ACHN (cell line): ENCODE measurements at places on chromosomes 6 and 20.
A peak's percentile ranks its signal among the peaks of the same experiment; 100 is the strongest.

DNA sequence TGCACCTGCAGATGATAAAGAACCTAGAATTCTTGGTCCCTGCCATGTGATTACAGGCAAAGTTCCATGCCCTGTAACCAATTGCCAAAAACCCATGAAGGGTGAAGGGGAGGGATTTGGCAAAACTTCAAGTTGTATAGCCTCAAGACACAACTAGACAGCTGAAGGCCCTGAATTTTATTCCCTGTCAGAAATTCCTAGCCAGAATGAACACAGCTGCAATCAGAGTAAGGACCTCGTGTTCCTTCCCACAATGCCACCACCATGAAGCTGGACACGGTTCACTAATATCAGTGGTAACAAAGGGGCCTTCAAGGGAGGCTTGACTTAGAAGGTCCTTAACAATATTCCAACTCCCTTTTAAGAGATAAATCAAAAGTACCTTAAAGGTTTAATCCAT, 22.5 kb upstream of the IRAK1BP1 start:
- no peak for DNase-seq

DNA sequence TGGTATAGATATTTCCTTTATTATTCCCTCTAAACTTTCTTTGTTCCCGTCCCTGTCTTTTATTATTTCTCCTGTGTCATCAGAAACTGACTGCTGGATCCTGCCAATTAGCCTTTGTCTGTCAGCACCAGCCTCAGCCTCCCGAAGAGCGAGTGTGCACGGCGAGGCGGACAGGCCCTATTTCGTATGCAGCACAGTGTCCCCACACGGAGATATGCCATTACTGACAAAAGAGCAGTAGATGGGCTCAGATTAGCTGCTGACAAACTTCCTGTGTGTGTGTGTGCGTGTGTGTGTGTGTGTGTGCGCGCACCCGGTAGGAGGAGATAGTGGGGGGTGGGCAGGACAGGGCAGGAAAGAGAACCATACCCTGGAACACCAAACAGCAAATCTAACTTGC, 99.5 kb upstream of the ZFP64 start:
- DNase-seq, result no peak

DNA sequence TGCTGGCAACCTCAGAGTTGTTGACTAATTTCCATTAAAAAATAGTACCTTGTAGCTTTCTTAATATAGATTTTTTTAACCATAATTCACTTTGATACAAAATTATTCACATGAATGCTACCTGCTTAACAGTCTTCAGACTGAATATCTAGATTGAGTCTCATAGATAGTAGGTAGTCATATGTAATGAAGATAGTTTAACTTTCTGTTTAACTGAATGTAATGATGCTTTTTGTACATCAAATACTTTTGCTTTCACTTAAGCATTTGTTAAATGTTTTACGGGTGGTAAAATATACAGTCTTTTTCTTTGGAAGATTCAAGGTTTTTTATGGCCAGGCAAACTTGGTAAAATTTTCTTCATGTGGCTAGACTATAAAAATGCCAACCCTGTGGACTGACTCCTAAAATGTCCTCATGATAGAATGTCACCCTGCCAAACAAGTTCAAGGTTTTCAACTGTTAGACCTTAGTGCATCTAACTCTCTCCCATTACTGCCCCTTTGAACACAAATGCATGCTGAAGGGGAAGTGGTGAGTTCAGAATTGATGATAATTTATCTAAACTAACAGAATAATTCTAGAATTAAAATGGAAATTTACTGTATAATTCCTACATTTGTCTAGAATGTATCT, 16.4 kb downstream of the TBPL1 start:
- no peak for DNase-seq

GRCh38 chr6:44733868-44734267, 346.4 kb downstream of the CDC5L start:
- DNase-seq, result no peak

DNA sequence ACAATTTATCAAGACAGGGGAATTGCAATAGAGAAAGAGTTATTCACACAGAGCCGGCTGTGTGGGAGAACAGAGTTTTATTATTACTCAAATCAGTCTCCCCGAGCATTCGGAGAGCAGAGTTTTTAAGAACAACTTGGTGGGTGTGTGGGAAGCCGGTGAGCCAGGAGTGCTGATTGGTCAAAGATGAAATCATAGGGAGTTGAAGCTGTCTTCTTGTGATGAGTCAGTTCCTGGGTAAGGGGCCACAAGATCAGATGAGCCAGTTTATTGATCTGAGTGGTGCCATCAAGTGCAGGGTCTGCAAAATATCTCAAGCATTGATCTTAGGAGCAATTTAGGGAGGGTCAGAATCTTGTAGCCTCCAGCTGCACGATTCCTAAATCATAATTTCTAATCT, 50.0 kb upstream of the ECI2 start:
- DNase-seq, result no peak

DNA sequence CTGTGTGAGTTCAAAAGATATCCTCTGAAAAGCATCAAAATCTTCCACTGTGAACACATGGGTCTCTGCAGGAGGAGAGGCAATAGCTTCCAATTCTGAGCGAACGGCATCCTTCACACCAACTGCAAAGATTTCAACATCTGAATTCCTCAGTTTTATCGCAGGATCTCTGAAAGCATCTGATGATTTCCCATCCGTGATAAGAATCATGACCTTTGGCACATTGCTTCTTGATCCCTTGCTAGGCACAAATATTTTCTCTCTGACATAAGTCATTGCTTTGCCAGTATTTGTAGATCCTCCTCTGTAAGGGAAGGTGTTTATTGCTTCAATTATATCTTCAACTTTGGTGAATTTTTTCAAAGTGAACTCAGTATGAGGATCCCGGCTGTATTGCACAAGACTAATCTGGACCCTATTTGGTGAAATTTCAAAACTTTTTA, 22.7 kb downstream of the COL12A1 start:
- DNase-seq, result no peak

DNA sequence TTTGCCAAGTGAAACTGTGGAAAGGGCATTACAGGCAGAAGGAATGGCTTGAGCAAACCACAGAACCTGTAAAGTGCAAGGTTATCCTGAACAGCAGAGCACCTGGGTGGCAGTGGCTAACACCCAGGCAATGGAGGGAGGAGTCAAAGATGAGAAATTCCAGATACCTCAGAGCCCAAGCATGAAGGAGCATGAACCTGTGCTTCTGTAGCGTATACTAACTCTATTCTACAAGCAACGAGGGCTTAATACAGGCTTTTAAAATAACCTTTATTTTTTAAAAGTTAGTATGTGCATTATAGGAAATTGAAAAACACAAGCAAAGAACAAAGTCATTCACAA, 77.0 kb downstream of the CNBD2 start:
- no peak for DNase-seq

- DNase-seq, result no peak
Measured at GRCh38 chr6:104608101-104608500, 251.6 kb downstream of the HACE1 start.

DNA sequence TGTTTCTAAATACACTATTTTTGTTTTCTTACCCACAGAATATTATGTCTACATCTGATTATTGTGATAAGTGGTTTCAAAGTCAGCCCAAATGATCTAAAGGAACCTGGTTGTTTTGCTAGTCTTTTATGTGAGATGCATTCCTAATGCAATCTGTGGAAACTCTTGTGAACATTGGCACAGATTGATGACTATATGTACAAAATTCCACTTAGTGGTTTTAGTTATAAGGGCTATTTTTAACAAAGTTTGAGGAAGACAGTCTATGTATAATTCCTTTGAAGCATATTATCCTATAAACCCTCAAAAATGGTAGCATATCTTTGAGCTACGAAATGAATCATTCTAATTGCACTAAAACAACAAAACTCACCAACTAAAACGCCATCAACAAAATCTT, 140.9 kb downstream of the GRIK2 start:
- no peak for DNase-seq

DNA sequence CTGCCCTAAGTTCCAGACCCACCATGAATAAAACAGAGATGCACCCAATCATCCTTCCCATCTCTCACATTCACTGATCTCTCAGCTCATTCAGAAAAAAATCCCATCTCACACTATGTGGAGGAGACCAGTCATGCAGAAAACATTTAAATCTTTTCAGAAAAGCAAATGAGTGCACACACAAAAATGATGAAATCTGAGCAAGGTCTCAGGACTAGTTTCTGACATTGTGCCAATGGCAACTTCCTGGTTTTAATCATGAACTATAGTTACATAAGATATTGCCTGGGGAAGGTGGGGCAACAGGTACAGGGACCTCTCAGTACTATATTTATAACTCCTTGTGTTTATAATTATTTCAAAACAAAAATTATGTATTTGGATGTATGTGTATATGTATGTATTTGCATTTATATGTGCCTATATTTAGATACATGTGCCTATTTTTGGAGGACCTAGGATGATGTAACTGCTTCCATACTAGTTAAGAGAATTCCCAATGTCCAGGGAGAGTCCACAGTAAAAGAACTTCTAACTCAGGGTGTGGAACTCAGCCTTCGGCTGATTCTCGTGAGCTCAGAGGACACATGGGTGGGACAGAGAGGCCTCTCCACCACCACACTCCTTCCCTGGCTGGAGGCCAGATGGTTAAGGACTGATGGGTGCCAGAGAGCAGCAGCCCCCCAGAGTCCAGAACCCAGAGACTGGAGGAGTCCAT, 71.7 kb upstream of the MAP3K4 start:
- no peak for DNase-seq

DNA sequence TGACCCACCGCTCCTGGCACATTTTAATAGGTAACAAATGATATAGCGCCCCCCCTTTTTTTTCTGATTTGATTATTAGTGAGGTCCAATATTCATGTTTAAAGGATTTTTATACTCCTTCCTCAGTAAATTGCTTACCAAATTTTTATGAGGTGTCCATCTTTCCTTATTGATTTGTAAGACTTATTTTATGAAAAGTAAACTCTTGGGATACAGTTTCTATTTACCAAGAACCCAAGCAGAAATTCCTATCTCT, 25.1 kb downstream of the TRIM27 start:
- no peak for DNase-seq

DNA sequence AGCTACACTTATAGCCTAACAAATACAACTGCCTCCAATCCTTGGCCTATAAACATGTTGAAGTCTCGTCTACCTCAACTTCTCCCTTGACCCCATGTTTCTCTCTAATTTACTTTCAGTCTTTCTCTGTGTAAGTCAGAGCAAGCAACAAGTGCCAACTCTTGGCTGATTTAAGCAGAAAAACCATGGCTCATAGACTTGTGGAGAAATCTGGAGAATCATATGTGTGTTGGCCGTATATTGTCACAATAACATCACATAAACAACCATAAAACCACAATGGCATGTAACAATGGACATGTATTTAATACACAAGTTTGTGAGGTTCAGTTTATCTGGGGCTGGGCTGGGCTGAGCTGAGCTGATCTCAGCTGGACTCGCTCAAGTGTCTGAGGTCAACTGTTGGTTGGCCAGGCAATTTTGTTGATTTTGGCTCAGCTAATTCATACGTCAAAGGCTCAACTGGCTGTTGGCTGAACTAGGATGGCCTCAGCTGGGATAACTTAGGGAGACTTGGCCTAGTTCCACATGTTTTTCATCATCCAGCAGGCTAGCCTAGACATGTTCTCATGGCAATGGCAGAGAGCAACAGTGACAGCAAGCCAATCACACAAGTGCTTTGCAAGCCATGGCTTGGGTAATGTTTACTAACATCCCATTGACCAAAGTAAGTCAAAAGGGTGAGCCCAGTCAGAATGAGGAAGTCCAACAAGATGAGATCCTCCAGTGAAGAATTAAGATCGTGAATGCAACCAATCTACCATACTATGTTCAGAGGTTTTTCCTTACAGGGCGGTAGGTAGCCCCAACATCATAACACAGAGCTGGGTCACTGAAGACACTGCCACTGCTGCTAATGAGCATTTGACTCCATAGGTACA, 12.9 kb upstream of the TBC1D22B start:
- DNase-seq, result peak; percentile 25
